ENCODE measurements at places on chromosomes 7 and 10.

- DNase-seq, result no peak
Measured at GRCh38 chr10:28984431-28984830, 304.4 kb upstream of the LYZL1 start.

DNA sequence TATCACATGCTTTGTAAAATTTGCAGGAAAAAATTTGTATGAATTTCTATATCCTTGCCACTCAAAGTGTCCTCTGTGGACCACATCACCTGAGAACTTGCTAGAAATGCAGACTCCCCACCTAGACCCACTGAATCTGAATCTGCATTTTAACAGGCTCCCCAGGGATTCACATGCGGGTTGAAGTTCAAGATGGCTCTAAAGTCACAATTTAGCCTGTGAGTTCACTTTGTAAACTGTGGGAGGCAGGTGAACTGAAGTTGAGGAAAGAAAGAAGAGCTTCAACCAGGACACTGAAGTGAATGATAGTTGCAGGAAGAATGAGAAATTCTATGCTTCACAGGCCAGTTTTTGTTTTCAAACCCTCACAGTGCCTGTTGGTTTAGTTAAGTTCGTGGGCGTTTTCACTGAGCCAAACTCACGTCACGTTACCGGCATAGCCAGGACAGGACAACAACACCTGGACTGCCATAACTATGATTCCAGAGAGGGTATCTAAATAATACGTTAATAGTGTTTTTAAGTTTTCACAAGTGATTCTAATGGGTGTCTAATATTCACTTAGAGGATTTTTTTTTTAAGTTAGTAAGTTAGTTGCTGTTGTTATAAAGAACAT, 240.0 kb downstream of the PHTF2 start:
- DNase-seq, result no peak

- DNase-seq, result no peak
Measured at GRCh38 chr7:18208921-18209320, 181.3 kb upstream of the PRPS1L1 start.

DNA sequence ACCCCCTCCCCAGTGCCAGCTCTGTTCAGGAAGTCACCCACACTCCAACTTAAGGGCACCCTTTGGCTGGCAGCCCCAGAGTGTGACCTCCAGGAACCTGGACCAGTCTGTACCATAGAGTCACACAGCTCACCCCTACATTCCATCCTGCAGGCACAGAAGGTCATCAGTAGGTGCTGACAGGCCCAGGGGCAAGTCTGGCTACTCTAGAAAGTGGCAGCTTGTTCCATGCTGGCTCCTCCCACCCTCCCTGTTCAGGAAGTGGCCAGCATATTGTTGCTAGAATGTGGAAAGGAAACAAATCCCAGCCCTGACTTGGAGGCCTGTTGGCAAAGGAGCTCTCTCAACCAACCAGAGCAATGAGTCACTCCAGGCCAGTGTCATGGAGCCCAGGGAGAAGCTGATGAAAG, 3.2 kb upstream of the NCOA4 start:
- no peak for DNase-seq

DNA sequence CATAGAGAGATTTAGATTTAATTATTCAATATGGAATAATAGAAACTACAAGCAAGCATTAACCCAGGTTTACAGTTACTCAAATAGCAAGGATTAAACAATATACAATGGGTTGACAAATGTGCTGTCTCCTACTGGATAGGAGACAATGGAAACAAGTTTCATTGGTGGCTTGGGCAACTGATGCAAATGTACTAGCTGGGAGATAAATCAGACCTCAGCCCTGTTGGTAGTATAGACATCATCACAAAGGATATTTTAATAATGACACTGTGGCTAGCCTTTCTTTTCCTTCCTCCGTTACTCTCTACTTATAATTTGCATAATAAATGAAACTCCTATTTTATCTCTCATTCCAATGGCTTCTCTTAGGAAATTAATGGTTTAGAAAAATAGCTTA, 96.5 kb upstream of the DKK1 start:
- no peak for DNase-seq

DNA sequence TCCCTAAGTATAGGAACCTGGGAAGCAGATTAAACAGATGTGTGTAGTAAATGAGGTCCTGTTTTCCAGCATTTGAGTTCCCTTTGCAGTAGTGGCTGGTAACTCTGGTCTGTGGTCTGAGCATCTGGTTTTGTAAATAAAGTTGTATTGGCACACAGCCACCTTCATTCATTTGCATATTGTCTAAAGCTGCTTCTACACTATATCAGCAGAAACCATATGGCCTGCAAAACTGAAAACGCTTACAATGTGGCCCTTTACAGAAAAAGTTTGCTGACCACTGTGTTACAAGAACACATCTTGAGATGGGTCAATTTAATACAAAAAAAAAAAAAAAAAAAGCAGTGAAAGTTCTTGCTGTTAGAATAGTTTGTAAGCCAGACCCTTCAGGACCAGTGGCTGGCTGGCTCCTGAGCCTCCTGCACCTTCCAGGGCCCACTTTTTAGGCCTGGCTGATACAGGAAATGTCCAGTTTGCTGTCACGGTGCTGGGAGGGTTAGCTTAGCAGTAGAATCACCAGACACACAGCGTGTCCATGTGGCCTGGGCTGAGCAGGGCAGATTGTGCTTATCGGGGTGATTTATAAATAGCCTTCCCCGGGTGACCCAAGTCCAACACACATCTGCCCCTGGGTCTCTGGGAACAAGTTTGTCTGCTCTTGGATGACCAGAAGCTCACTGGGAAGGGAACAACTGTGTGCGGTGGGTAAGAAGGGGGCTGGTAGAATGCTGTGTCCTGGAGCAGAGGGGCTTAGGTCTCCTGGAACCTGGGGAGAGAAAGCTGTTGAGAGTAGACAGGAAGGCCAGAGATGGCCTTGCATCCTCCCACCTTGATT, 1.4 kb downstream of the C10orf71 start:
- no peak for DNase-seq

Measured in CD4-positive, alpha-beta T cell treated with Interleukin-12 subunit alpha and Interleukin-12 subunit beta, for 1 hour (primary cell).